ENCODE measurements at places on chromosomes 2 and 18. TPM values are rescaled to one million over a fixed set of nuclear protein-coding genes. Genes with fewer than 3 reads are reported as not detected.

DNA sequence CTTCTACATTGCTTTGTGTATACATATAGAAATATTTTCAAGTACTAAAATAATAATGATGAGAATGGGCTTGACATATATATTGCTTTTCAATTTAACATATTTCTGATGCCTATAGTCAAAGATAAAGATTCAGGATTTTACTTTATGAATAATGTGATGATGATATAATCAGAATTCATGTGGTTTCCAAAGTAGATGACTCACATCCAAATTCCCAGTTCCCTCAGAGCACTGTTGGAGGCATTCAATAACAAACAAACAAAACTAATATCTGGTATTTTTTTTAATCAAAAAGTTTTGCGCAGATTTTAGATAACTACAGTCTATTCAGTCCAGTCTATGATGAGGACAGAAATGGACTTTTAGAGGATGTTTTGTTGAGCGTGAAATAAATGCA is 2094.5 kb upstream of the CELF4 start:
- no peak for DNase-seq

DNA sequence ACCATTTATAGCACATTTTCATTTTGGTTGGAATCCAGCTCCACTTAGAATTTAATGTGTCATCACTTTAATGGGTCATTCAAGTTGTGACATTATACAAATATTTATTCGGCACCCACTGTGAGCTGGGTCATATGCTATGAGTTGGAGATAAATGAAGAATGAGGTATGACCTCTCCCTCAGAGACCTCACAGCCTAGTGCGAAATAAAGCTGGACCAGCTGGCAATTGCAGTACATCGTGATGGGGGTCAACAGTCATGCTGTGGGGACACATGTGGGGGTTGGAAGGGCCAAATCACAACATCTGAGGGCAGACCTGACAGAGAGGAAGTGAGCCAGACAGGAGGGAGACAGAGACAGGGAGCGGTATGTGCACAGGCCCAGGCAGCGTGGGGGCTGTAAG is 175.4 kb downstream of the MAIP1 start:
- no peak for DNase-seq

- no peak for DNase-seq
Measured at GRCh38 chr2:151174127-151174526, 87.5 kb downstream of the RBM43 start.

DNA sequence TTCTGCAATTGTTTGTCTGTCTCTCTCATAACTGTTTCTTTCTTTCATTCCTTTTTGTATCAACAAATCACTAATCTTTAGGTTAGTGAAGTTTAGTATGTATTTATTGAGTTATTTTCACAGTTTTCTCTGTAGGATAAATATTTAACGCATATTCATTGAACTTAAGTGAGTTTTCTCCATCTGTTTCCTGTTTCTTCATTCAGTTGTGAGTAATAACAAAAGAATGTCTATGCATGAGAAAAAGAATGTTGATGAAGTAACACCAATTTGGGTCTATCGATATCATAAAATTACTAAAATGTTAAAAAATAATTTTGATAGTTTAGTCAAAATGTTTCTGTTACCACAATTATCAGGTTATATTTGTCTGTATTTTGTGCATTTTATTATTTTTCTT is 948.0 kb downstream of the DSC3 start:
- DNase-seq: peak; percentile 11

DNA sequence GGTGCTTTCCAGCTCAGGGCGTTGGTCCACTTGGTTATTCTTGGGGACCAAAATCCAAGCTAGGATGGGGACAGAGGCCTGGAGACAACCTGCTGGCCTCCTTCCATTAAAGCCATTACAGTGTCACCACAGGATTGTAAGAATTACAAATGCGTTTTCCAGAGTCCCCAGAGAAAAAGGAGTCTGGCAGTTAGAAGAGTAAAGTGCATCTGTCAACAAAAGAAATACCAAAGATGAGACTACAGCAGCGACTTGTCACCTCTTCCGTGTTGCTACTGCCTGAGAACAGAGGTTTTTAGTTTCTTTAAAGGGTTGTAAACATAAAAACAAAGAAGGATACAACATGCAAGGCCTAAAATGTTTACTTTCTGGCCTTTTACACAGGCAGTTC is 235.7 kb downstream of the AGAP1 start:
- no peak for DNase-seq

DNA sequence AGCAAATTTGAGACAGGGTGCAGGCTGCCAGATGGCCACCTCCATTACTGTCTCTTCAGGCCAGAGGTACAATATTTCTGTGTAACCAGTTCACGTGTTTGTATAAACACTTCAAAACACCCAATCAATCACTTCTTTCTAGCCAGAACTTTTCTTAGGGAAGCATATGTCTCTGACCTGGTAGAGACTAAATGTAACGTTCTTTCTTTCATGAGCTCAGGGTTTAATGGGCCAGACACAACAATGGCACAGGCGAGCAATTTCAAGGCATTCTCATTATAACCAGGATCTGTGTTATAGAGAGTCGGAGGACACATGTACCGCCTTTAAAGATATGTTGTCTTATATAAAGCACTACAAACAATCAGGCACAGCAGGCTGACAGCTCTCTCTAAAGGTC is 1846.4 kb upstream of the PIK3C3 start:
- DNase-seq: no peak

GRCh38 chr2:119005555-119005954 is 63.6 kb downstream of the MARCO start:
- no peak for DNase-seq

DNA sequence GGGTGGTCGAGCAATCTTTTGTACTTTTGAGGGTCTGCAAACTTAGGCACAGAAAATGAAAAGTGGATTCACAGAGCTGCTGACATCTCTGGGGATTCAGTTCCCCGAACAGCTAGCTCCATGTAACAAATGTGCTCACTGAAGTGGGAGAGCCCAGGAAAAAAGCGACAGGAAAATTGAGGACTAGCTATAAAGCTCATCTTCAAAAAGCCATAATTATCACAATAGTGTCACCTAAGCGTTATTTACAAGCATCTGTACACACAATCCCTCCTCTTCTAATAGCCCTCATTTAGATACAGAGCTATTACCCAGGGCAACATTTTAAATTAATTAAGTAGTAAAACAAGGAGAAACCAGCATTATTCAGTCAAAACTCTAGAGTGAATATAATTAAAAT is 36.1 kb downstream of the RNF152 start:
- DNase-seq: no peak

DNA sequence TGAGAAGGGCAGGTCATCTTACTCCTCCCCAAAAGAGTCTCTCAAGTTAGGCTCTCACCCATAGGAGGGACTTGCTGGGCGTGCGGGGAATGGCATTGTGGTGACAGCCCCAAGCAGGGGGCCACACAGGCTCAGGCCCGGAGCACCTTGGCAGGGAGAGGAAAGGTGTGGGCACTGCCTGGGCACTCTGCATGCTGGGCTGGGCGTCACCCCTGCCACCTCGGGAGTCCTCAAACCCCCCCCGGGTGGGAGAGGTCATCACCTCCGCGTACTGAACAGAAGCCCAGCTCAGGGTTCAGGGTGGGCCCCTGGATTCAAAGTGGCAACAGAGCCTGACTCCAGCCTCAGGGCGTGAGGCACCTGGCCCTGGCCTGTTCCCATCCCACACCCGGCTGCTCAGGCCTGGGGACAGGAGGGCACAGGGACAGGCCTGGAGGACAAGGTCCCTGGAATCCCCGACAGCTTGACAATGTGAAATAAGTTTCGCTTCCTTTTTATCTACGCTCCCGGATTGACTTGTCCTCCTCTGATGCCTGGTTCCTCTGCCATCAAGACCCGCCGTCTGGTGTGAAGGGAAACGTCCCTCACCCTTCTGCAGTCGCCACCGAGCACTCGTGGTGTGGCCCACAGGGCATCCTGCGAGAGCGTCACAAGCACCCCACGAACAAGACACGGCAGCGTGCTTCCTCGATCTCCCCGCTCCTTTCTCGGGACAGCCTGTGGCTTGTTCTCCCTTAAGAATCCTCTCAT is 97.8 kb downstream of the HDAC4 start:
- no peak for DNase-seq

Gene GCKR
- not detected for total RNA-seq

Gene M1AP
- not detected for total RNA-seq

Gene RRM2
- total RNA-seq: 144 TPM

GRCh38 chr2:56267415-56267788 is 83.6 kb downstream of the CCDC85A start:
- no peak for DNase-seq

Gene UGT1A10
- not detected for total RNA-seq

GRCh38 chr2:172276961-172277360 is 150.4 kb upstream of the ITGA6 start:
- DNase-seq: no peak

DNA sequence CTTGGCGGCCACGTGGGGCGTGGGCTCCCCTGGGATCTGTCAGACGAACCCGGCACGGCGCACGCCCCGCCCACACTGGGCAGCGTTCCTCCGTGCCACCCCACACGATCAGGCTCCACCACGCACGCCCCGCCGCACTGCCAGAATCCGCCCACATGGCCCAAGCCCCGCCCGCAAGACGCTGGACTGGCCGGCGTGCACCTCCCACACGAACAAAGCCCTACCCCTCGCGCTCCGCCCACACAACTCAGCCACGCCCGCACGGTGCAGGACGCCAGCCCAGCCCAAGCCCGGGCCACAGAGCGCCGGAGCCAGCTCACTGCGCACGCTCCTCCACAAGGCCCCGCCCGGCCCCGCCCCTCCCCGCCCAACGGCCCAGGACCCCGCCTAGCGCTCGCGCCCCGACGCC is 555 bp downstream of the TMEM18 start:
- peak; percentile 97 for DNase-seq

Gene SP110
- 13.5 TPM for total RNA-seq

Gene PMAIP1
- total RNA-seq: 50.3 TPM

GRCh38 chr2:75698918-75699317 is 11.8 kb downstream of the GCFC2 start:
- DNase-seq: no peak

Gene PROKR1
- not detected for total RNA-seq

DNA sequence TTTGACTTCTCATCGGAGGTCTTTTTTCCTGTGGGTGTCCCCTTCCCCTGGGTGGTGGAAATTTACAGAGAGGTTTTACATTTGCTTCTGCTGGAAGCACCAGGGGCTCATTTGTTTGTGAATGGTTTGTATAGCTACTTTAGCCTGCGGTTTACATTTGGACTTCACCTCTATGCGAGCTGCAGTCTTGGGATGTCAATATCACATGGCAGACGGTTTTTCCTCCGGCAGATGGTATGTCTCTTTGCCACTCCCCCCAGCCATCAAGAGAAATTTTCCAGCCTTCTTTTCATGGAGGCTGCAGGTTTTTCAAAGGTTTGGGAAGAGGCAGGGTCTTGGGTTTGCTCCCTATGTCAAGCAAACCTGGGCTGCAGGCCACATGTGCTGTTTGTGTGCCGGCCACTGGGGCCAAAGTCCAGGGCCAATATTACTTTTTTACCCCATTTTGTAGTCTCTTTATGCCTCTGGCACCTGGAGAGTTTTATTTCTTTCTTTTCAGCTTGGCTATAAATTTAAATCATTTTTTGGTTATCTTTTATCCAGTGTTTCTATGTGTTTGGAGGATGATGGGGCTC is 23.9 kb upstream of the BOD1L2 start:
- no peak for DNase-seq

Gene REG1B
- not detected for total RNA-seq

DNA sequence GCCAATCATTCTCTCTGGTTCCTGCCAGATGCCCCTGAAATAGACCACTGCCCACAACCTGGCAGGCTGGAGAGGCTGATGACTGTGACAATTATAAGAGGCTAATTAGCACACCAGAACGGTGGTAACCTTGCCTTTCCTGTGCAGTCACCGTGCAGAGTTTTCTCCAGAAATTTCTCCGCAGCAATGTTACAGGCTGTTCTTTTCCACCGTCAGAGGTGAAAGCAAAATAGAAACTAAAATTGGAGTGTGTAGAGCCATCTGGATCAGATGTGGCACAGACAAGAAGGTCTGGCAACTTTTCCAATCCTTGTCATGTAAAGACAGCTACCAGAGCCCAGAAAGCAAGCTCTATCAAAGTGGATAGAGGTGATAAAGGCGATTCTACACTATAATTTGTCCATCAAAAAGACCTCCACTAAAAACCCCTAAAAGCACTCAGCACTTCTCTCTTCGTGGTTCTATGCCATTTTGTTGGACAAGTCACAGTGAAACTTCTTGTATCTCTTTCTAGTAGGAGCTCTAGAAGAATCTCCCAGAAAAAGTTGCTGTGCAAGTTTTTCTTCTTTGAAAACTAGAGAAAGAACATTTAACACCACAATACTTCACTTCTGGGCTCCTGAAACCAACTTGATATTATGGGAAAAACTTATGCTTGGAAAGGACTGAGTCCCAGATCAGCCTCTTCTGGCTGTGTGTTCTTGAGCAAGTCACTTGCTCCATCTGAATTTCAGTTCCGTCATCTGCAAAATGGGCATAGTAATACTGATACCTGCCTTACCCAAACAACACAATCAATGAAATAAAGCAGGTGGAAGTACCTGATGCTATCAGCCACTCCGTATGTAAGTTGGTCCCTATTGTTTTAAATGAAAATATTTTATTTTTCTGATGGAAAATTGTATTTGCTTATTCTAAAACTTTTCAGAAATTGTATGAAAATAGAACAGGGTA is 295.6 kb upstream of the DLGAP1 start:
- no peak for DNase-seq

DNA sequence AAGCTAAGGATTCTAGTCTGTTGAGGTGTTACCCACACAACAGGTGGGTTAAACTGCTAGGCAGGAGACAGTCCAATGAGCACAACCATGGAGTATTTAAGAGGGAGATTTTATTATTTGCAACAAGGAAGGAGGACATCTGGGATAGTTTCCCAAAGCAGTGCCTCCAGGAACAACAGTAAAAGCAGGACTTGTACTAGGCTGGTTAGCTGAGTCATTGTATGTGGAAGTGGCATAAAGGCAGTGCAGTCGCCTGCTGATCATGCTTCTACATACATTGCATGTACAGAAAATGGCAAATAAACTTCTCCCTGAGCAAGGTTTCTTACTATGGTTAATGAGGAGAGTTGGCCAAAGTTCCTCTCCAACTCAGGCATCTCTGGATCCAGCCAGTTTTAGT is 46.1 kb upstream of the CYTIP start:
- DNase-seq: no peak

DNA sequence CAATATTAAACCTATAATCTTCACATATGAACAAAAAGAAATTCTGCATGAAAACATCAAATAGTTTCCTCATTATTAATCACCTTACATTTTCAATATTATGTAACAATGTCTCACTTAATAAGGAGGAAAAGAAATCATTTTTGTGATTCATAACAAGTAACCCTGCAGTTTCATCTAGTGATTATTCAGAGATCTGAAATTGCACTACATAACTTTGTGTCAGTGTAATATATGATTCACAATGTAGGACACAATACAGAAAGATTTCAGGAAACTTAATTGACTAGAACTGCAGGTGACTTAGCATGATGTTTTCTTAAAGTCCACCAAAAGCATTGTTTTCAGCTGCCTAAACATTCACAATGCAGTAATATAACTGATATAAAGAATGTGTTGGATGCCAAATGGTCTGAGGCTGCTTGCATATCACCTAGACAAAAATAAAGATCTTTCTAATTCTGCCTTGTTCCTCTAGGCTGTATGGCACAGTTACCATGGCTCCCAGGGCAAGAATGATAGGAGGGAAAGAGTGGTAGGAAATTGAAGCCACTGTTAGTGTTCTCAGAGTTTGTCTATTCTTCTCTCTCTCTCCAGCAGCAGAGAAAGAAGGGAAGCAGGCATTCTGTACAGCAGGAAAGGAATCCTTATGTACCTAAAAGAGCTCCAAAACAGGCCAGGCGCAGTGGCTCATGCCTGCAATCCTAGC is 366.6 kb downstream of the FSIP2 start:
- DNase-seq: no peak

Measured in RPMI7951 (cell line).